IPS DF 19.7 (cell line): ENCODE measurements at places on chromosomes 2 and 18.

- no peak for DNase-seq
These were observed 12.1 kb downstream of the CFLAR start for GRCh38 chr2:201128033-201128432.

DNA sequence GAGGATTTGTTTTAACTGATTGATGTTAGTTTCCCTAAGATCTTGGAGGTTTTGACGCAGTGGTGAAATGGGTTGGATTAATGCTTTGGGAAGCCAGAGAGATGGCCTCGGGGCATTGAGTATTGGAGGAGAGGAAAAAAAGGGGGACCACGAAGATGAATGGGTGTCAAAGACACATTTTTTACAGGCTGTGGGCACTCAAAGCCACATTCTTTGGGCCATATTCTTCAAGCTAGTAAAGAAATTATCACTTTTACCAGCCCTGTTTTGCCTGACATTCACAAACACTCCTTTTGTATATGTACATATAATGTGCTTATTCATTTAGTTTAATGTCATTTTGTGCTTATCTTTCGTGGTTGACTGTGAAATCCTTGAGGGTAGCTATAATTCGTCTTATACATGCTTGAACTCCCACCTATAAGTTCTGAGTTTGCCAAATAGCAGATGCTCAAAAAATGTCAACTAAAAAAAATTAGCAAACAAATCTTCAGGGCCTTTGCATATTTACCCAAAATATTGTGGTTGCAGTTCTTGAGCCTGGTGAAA lies 146.3 kb downstream of the ARL6IP6 start:
- no peak for DNase-seq

DNA sequence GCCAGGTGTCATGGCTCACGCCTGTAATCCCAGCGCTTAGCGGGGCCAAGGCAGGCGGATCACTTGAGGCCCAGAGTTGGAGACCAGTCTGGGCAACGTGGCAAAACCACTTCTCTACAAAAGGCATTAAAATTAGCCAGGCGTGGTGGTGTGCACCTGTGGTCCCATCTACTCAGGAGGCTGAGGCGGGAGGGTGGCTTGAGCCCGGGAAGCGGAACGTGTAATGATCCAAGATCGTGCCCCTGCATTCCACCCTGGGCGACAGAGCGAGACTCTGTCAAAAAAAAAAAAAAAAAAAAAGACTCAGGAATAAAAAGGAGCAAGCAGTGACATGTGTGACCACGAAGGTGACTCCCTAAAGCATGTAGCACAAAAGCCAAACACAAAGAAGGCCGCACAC lies 50.1 kb upstream of the SALL3 start:
- DNase-seq = no peak

- no peak for DNase-seq
These were observed 5.7 kb upstream of the OTOS start for GRCh38 chr2:240146141-240146561.

DNA sequence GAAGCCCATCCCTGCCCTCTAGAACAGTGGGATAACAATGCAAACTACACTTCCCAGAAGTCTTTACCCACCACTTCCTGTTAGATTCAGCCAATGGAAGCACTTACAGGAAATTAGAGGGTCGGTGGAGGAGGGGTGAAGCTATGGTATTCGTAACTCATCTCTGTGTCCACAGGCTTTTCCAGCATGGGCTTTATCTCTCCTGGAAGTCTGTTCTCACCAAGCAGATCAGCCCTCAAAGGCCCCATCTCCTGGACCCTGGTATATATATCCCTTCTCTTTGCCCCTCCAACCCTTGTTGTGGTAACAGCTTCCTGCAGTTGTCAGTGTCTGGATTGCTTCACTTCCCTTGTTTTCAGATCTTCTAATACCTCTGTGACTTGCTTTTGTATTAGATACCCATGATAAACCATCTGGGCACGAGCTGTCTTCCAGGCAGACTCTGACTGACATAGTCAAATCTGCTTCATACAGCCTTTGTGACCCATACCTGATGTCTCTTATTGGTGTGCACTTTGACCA lies 475.0 kb upstream of the POU3F3 start:
- peak; percentile 38 for DNase-seq

DNA sequence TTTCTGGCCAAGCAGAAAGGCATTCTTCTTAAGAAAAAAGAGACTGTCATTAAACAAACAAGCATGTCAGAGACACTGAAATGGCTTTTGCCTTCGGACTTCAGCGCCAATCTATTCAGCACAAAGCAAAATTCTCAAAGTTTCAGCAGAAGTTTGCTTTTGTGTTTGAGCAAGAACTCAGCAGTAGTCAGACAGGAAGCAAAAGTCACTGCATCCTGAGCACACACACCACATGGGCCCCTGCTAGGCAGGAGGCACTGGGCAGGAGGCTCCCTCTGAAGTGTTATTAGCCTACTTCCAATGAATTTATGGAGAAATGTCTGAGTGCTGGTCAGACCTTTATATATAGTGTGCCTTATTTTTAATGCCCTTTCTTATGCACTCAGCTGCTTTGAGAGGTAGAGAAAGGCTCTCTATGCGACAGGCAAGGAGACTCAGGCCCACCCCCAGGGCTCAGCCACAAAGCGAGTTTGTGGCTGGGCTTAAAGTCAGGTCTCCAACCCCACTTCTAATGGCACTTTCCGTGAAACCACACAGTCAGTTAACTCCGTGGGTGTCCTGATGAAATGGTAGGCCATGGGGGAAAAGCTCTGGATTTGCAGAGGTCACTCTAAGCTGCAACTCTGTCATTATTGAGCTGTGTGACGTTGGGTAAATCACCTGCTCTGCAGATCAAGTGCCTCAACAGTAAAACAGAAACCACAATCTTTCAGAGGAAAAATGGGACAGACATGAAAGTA lies 161.0 kb upstream of the TMEM200C start:
- DNase-seq = no peak
